ENCODE measurements at places on chromosomes 4 and X. TPM values are rescaled to one million over a fixed set of nuclear protein-coding genes. Genes with fewer than 3 reads are reported as not detected.

MAGED4B gene
- 39.0 TPM for total RNA-seq

SFRP2 gene
- total RNA-seq = not detected

CCSER1 gene
- total RNA-seq = 0.11 TPM

HAND2 gene
- total RNA-seq = not detected

BMP3 gene
- under 0.01 TPM for total RNA-seq

DDX3X gene
- total RNA-seq = 286 TPM

ZNF718 gene
- 3.1 TPM for total RNA-seq

INTS6L gene
- total RNA-seq = 0.52 TPM

MAPK10 gene
- 0.11 TPM for total RNA-seq

SULT1E1 gene
- 0.22 TPM for total RNA-seq

CXCL13 gene
- not detected for total RNA-seq

ZCCHC18 gene
- 0.98 TPM for total RNA-seq

CXCL1 gene
- 5.3 TPM for total RNA-seq
